ENCODE measurements at places on chromosomes 5 and 9.

GRCh38 chr5:138038826-138039225 is 5.9 kb upstream of the FAM13B start:
- no peak for DNase-seq

GRCh38 chr9:89243296-89244061 is 64.9 kb upstream of the SHC3 start:
- DNase-seq = no peak

- DNase-seq = no peak
These were observed 70.4 kb downstream of the GADD45G start for GRCh38 chr9:89675058-89675742.

- no peak for DNase-seq
These were observed 3.4 kb downstream of the HIGD2A start for GRCh38 chr5:176391999-176392398.

- DNase-seq = no peak
These were observed 31.7 kb upstream of the GNA14 start for GRCh38 chr9:77679661-77680368.

GRCh38 chr5:143729334-143729946 is 82.5 kb upstream of the HMHB1 start:
- DNase-seq = no peak

DNA sequence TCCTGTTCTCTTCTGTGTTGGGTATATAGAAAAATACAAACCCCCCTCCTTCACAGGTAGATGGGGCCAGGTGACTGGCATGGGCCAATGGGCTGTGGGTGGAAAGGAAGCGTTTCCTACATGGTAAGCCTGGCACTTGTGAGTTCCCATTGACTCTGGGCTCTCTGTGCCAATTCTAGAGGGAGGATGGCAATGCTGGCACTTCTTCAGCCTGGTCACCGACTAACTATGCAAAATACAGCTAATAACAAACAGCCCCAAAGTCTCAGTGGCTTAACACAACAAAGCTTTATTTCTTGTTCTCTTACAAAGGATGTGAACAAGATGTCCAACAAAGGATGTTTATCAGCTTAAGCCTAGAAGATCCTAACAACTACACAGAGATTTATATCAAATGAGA is 258.1 kb downstream of the SYK start:
- DNase-seq = no peak

- no peak for DNase-seq
These were observed 115.7 kb upstream of the MSX2 start for GRCh38 chr5:174608631-174609097.

DNA sequence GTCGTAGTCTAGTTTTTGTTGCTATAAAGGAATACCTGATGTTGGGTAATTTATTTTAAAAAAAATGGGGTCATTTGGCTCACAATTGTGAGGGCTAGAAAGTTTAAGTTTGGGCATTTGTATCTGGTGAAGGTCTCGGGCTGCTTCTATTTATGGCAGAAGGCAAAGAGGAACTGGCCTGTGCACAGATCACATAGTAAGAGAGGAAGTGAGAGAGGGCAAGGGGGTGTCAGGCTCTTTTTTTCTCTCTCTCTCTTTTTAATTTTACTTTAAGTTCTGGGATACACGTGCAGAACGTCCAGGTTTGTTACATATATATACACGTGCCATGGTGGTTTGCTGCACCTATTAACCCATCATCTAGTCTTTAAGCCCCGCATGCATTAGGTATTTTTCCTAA is 453.3 kb downstream of the DIRAS2 start:
- DNase-seq = no peak

DNA sequence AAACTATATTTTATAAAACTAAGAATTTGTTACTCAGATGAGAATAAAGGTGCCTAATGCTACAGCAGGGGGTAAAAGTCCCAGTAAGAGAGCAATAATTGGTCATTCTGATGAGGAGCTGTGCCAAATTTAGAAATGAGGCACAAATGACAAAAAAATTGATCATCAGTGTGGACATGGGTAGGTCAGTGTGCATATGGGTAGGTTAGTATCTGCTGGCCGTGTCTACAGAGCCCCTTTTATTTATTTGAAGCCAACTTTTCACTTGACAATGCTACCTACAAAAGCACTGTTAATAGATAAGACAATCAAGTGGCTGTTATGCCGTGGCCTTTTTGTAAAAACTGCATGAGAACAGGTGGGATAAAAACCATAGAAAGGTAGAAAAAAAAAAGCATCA is 454.6 kb downstream of the RAB3C start:
- no peak for DNase-seq

DNA sequence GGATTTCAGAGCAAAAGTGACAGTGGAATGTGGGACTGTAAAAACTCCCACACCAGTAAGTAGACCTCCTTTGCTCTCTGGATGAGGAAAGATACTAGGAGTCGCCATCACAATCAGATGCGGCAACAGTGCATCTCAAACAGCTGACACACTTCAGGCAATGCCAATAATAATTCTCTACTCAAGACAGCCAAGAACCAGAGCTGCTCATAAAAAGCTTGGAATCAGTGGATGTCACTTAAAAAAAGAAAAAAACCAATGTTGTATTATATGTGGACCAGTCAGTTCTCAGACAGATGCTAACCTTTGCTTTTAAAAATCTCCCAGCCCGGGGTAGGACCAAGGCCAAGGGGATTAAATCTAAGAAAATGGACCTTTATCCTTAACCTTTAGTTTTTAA is 185.0 kb downstream of the GNA14 start:
- DNase-seq = no peak
